ENCODE measurements at places on chromosomes 11 and 22. TPM values are rescaled to one million over a fixed set of nuclear protein-coding genes. Genes with fewer than 3 reads are reported as not detected.

- no peak overlapping the region for H3K27ac ChIP-seq
- H3K4me1 ChIP-seq = no peaks in the 10 kb centered on the region
- H3K27me3 ChIP-seq = no peaks in the 10 kb centered on the region
Observed at GRCh38 chr11:116123739-116124138, 619.5 kb upstream of the CADM1 start.

- no peaks in the 10 kb centered on the region for H3K27me3 ChIP-seq
- H3K36me3 ChIP-seq = no peaks in the 10 kb centered on the region
- peak; percentile 16 for DNase-seq
- no peaks in the 10 kb centered on the region for H3K4me1 ChIP-seq
- H3K4me3 ChIP-seq = no peak overlapping the region
Observed at GRCh38 chr11:104713401-104713800, 184.9 kb downstream of the CASP12 start.

DNA sequence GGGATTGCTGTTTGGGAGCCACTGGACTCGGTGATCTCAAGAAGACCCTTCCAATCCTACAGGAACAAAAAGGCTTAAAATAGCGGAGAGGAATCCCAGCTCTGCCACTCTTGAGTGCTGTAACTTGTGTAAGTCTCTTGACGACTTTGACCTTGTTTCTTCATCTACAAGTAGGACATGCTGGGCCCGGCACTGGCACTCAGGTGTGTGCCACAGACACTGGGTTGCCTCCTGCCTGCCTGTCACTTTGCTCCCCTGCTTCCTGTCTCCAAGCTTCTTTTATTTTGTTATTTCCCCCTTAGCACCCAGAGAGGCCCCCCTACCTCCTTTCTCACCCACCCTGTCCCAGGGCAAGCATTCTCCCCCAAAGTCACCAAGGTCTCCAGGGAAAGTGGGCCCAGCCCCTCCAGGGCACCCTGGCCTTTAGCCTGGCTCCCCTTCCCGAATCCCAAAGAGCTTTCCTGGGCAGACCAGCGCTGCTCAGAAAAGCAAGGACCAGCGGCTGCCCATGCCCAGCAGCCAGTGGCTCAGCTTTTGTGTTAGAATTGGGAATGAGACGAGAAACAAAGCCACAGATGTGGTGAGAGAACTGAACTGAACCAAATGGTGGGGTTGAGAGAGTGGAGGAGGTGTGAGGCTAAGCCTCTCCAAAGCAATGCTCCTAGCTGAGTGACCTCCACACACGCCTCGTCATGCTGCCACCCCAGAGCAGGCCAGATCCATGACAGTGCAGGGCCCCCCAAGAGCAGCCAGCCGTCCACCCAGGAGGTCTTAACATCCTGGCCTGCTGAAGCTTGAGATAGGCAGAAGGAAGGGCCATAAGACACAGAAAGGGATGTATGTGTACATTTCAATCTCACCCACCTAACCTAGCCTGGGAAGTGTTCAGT, 4.5 kb downstream of the TRIM29 start:
- no peaks in the 10 kb centered on the region for H3K27me3 ChIP-seq
- DNase-seq = peak; percentile 7
- H3K36me3 ChIP-seq = no peaks in the 10 kb centered on the region
- no peak overlapping the region for H3K27ac ChIP-seq
- no peak overlapping the region for H3K4me3 ChIP-seq

The OR2AG2 gene
- total RNA-seq = 0.06 TPM

GRCh38 chr11:47104261-47104950, 72.3 kb downstream of the ARFGAP2 start:
- DNase-seq = peak; percentile 86
- no peak overlapping the region for H3K27ac ChIP-seq
- no peaks in the 10 kb centered on the region for H3K27me3 ChIP-seq
- H3K4me1 ChIP-seq = peaks cover 81% of the 10 kb centered on the region
- no peaks in the 10 kb centered on the region for H3K36me3 ChIP-seq

GRCh38 chr22:39949964-39950737, 10.0 kb upstream of the TMA7B start:
- H3K27ac ChIP-seq = no peak overlapping the region
- DNase-seq = no peak
- no peak overlapping the region for H3K4me3 ChIP-seq
- H3K27me3 ChIP-seq = no peaks in the 10 kb centered on the region
- peaks cover 9% of the 10 kb centered on the region for H3K4me1 ChIP-seq
- no peaks in the 10 kb centered on the region for H3K36me3 ChIP-seq

DNA sequence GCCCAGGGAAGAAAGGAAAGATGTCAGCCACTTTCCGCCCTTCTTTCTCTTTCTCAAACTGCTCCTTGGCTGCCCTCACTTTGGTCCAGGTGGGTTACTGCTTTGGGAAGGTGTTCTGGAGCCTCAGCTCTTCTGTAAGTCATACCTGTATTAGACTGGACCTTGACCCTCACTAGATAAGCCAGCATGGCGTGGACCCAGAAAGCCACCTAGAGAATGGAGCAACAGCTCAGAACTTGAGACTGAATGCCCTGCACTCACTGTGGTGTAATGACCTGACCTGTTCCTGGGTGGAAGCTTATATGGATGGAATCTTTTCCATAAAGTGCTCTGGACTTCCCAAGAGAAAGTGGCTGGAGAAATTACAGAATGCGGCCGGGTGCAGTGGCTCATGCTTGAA, 15.6 kb downstream of the ACP2 start:
- H3K4me1 ChIP-seq = no peaks in the 10 kb centered on the region
- no peak overlapping the region for H3K4me3 ChIP-seq
- no peaks in the 10 kb centered on the region for H3K27me3 ChIP-seq
- no peak overlapping the region for H3K27ac ChIP-seq

DNA sequence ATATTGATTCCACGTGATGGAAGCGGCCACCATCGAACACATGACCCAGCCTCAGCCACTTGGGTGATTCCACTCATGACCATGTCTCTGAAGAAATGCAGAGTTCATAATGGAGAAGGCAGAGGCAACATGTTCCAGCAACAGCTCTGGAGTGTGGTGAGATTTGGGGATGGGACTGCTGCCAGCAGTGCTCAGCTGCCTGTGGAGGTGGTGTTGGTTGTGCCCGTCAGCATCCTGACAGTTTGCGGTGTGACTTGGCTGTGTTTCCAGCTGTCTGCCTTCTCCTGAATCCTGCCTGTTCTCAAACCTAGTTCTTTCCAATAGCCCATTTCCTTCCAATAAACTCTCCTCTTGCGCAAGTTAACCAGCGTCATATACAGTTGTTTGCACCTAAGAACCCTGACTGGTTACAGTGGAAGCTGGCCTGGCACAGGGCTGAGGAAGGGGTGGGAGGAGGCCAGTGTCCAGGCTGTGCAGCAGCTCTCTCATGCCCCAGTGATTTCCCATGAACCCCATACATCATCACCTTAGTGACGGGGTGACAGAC, 22.0 kb upstream of the OR8B8 start:
- no peaks in the 10 kb centered on the region for H3K4me1 ChIP-seq
- no peak for DNase-seq
- H3K27ac ChIP-seq = no peak overlapping the region
- H3K27me3 ChIP-seq = no peaks in the 10 kb centered on the region
- H3K4me3 ChIP-seq = no peak overlapping the region
- no peaks in the 10 kb centered on the region for H3K36me3 ChIP-seq

DNA sequence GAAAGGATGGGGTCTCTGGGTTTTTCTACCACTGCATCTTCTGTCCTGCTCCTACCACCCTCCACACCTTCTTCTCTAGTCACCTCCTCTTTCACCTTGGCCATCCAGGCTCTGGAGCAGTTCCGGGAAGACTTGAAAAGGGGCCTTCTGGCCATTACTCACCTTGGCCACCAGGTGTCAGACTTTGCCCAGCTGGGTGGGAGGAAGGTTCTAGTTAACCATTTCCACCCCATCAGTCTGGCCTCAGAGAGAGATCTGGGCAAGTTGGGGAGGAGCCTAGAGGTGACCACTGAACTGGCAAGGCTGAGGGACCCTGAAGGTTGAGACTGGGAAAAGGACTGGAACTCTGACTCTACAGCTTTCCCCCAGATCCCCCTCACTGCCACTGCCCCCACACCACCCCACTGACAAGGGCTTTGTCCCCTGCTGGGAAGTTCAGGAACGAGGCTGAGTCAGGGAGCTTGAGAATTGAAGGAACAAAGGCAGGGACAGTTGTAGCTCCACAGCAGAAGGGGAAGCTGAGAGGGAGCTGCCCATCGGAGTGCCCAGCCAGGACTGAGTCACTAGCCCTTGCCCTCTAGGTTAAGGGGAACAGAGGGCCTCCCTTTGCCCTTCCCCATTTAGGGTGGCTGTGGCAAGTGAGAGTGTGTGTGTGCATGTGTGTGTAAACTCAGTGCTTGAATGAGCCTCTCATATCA, 3.7 kb upstream of the POLD4 start:
- peak; percentile 83 for DNase-seq
- no peak overlapping the region for H3K27ac ChIP-seq
- no peaks in the 10 kb centered on the region for H3K36me3 ChIP-seq

DNA sequence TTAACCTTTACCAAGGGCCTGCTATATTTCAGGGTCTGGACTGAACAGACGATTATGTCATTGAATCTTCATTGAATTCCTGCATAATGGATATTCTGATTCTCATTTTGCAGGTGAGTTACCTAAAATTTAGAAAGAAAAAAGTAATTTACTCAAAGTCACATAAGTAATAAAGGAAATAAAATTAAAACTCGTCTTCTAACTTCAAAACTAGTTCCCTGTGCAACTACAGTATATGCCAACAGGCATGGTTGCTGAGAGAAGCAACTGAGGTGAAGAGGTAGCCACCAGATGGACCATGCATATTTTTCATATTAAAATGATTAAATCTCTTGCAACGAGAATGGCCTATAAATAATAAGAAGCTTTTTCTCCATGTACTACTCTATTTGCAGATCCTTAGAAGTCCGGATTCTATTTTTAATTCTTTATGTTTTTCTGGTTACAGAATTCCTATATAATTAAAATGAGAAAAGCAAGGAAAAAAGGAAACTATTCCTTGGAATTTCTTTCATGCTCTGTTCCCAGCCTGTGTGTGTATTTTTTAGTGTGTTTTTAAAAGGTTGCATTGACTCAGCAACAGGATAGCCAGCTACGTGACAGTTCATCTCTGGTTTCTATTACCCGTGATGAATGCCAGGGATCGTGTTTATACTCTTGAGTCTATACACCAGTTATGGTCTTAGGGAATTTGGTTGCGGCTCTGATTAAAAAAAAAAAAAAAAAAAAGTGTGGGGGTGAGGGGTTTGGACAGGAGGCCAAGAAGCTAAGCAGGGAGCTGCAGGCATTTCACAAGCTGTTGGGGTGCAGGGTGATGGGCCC, 186.8 kb downstream of the ETS1 start:
- DNase-seq = peak; percentile 61
- no peak overlapping the region for H3K27ac ChIP-seq

The KCNJ5 gene
- total RNA-seq = 5.0 TPM

GRCh38 chr11:8269636-8270035, 6.0 kb upstream of the LMO1 start:
- no peaks in the 10 kb centered on the region for H3K36me3 ChIP-seq
- H3K4me3 ChIP-seq = no peak overlapping the region
- H3K4me1 ChIP-seq = peaks cover 7% of the 10 kb centered on the region
- no peak overlapping the region for H3K27ac ChIP-seq
- no peak for DNase-seq

- no peaks in the 10 kb centered on the region for H3K27me3 ChIP-seq
- peak overlapping the region; percentile 92 for H3K27ac ChIP-seq
- DNase-seq = no peak
- H3K4me3 ChIP-seq = peak overlapping the region; percentile 82
Observed at GRCh38 chr11:62830904-62831519, 839 bp downstream of the STX5 start.

DNA sequence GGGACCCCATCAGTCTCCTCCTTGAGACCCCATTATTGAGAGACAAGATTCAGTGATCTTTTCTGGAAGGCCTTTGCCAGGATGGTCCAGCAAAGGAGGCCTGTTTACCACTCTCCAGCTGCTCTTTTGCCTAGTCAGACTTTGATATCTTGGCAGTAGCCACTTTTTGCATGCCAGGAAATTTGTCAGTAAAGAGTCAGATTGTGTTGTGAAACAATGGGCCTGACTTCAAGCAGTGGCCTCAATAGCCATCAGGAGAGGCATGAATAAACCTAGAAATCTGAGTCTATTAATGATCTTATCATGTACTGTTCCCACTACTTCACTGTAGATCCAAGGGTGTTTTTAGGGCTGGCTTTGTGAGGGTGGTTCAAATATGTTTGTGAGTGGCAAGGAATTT, 479.4 kb downstream of the JRKL start:
- peak; percentile 22 for DNase-seq
- H3K36me3 ChIP-seq = no peaks in the 10 kb centered on the region
- no peaks in the 10 kb centered on the region for H3K27me3 ChIP-seq
- H3K4me1 ChIP-seq = peaks cover 8% of the 10 kb centered on the region
- H3K27ac ChIP-seq = no peak overlapping the region

- H3K4me1 ChIP-seq = no peaks in the 10 kb centered on the region
- peak; percentile 68 for DNase-seq
- H3K27me3 ChIP-seq = no peaks in the 10 kb centered on the region
- H3K36me3 ChIP-seq = no peaks in the 10 kb centered on the region
- H3K27ac ChIP-seq = no peak overlapping the region
Observed at GRCh38 chr22:27952779-27953178, 33.7 kb upstream of the PITPNB start.

The NEFH gene
- 0.61 TPM for total RNA-seq

GRCh38 chr11:65219930-65220213, 38.1 kb downstream of the CAPN1 start:
- H3K27ac ChIP-seq = no peak overlapping the region
- H3K4me3 ChIP-seq = no peak overlapping the region
- no peaks in the 10 kb centered on the region for H3K36me3 ChIP-seq
- no peaks in the 10 kb centered on the region for H3K4me1 ChIP-seq
- no peaks in the 10 kb centered on the region for H3K27me3 ChIP-seq

- DNase-seq = no peak
- no peak overlapping the region for H3K4me3 ChIP-seq
- H3K36me3 ChIP-seq = peaks cover 10% of the 10 kb centered on the region
- H3K27me3 ChIP-seq = no peaks in the 10 kb centered on the region
- peaks cover 11% of the 10 kb centered on the region for H3K4me1 ChIP-seq
Observed at GRCh38 chr22:44727709-44728108, 24.7 kb upstream of the ARHGAP8 start.

GRCh38 chr11:19458231-19458630, 217.5 kb upstream of the E2F8 start:
- no peak overlapping the region for H3K27ac ChIP-seq
- DNase-seq = no peak
- no peaks in the 10 kb centered on the region for H3K27me3 ChIP-seq
- no peak overlapping the region for H3K4me3 ChIP-seq
- H3K4me1 ChIP-seq = no peaks in the 10 kb centered on the region

GRCh38 chr11:120057595-120058581, 80.0 kb downstream of the TRIM29 start:
- H3K27me3 ChIP-seq = no peaks in the 10 kb centered on the region
- H3K36me3 ChIP-seq = no peaks in the 10 kb centered on the region
- H3K27ac ChIP-seq = no peak overlapping the region
- H3K4me1 ChIP-seq = no peaks in the 10 kb centered on the region
- DNase-seq = no peak

DNA sequence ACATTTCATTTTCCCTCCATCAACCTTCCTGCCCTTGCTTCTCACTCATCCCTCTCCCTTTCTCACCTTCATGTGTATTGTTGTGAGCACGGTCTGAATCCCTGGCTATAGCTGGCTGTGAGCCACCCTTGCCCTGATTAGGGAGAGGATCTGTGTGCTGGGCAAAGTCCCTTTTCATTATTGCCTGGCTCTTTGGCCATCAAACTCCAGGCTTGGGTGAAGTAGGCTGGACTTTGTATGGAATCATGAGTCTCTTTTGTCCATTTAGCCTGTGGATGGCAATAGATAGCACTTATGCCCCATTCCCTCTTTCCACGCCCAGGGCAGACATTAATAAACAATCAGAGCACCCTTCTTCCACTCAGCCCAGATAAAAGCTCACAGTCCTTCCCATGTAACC, 6.7 kb downstream of the MYO18B start:
- H3K27ac ChIP-seq = peak overlapping the region; percentile 93
- DNase-seq = no peak
- no peaks in the 10 kb centered on the region for H3K36me3 ChIP-seq
- no peak overlapping the region for H3K4me3 ChIP-seq

The NXPE1 gene
- not detected for total RNA-seq
